ENCODE measurements at places on chromosomes 16 and 17.

GRCh38 chr17:33895491-33895890 is 359.6 kb upstream of the CCL2 start:
- no peak for DNase-seq

- DNase-seq: no peak
These were observed 56.9 kb upstream of the TEKT3 start for GRCh38 chr17:15398291-15398690.

DNA sequence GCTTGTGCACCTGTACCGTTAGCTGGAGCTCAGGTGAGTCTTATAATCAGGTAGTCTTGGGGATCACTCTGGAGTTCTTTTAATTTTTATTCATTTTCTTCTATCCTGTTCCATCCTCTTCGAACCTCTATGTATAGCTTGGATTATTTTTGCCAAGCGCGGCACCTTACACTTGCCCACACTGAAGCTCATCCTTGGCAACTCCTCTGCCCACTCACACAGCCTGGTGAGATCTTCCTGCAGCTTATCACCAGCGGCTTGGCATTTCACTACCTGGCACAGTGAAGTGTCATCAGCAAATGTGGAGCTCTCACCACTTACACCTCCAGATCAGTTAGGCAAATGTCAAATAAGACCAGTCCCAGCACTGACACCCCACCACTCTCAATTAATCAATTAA is 116.7 kb downstream of the CACNG3 start:
- DNase-seq: no peak

DNA sequence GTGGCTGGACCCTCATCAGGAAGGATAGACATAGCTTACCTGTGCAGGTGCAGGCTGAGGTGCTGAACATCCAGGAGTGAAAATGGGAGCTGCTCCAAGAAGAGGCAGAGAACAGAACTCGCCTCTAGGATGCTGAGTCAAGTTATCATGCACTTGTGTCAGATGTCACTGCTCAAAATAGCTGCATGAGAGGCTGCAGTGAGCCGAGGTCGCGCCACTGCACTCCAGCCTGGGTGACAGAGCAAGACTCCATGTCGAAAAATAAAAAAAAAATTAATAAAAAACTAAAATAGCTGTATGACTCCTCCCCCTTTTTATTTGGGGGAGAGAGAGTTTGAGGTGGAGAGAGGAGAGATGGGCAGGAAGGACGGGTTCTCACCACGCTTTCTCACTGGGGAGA is 148.8 kb downstream of the FOXL1 start:
- no peak for DNase-seq

- peak; percentile 93 for DNase-seq
These were observed 8.3 kb downstream of the SOCS3 start for GRCh38 chr17:78351449-78352006.

GRCh38 chr17:2947996-2948550 is 115.3 kb downstream of the OR1D5 start:
- DNase-seq: no peak

- no peak for DNase-seq
These were observed 29.8 kb downstream of the TTYH2 start for GRCh38 chr17:74243013-74243755.

GRCh38 chr16:62548095-62548494 is 511.9 kb upstream of the CDH8 start:
- DNase-seq: no peak

DNA sequence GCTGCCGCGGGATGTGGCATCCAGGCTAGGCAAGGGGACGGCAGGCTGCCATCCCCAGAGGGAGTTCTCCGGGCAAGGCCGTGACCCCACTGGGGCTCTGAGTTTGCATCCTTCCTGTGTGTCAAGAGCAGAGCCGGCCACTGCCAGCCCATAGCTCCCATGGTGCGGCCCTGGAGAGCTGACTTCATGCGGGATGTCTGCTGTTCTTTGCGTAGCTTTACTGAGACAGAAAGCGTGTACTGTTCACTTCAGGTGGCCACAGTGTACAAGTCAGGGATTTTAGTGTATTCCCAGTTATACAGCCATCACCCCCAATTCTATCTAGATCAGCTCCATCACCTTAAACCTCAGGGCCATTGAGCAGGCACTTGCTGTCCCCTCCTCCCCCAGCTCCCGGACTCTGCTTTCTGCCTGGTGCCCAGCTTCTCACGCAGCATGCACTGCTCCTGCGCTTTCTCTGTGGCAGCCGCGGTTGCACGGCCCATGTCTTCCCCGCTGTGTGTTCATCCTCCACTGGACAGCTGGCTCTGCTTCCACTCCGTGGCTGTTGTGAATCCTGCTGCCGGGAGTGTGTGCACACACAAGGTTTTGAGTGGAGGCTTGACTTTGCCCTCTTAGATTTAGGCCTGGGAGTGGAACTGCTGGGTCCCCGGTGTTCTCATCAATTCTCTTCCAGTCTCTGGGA is 71.2 kb downstream of the KLHDC4 start:
- no peak for DNase-seq

- DNase-seq: no peak
These were observed 151.2 kb downstream of the CBLN1 start for GRCh38 chr16:49130397-49130796.

DNA sequence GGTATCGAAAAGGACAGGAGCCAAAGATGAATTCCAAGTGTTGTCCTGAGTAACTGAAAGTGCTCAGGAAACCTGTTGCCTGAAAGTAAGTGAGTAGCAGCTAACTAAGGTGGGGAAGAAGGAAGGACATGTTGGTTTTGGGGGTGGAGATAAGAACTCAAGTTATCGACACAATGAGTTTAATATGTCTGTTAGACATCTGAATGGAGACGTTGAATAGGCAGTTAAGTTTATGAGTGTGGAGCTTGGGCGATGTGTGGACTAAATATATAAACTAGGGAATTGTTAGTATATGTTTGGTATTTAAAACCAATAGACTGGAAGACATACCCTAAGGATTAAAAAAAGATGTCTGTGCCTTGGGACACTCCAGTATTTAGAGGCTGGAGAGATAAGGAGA is 82.7 kb upstream of the ASIC2 start:
- no peak for DNase-seq

- peak; percentile 34 for DNase-seq
These were observed 128.1 kb downstream of the MAF start for GRCh38 chr16:79472426-79472825.

DNA sequence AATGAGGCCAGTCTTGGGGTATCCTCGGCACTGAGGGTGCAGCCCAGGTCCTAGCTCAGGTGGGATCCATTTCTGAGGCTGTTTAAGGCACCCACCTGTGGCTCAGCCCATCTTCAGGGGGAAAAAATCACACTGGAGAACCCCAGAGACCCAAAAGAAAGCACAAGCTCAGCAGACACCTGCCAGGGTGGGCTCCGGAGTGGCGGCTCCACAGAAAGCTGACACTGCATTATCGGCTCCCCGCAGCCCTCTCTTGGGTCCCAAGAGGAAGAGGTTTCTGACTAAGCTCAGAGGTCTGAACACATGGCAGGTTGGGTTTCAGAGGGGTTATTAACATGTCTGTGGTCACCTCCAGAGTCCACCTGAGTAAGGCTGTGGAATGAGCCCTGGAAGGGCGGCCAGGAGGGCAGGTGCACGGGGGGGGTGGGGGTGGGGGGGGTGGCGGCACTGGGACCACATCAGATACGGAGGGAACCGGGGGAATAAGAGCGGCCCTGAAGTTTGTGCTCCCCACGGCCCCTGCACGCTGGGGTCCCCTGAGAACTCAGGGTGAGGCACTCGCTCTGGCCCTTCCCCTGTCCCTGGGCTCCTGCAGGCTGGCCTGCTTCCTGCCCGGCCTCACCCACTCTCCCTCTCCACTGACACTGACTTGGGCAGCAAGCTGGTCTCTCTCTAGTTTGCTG is 79.5 kb downstream of the TIMM22 start:
- no peak for DNase-seq

DNA sequence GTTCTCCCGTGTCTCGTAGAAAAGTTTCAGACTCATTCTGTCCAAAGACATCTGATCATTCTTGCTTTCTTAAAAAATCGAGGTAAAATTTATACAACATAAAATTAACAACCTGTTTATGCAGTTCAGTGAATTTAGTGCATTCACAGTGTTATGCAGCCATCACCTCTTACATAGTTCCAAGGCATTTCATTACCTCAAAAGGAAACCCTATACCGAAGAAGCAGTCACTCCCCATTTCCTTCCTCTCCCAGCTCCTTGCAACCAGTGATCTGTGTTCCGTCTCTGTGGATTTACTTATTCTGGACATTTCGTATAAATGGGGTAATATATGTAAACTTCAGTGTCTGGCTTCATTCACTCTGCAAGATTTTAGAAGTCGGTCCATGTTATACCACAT is 103.5 kb upstream of the HS3ST3A1 start:
- no peak for DNase-seq

GRCh38 chr17:66458782-66459181 is 156.4 kb downstream of the PRKCA start:
- DNase-seq: no peak

- DNase-seq: no peak
These were observed 6.3 kb downstream of the SAP30BP start for GRCh38 chr17:75673487-75673886.

GRCh38 chr17:7711051-7711755 is 6.2 kb downstream of the EFNB3 start:
- peak; percentile 36 for DNase-seq
